ENCODE measurements at places on chromosomes 2 and 18.

DNA sequence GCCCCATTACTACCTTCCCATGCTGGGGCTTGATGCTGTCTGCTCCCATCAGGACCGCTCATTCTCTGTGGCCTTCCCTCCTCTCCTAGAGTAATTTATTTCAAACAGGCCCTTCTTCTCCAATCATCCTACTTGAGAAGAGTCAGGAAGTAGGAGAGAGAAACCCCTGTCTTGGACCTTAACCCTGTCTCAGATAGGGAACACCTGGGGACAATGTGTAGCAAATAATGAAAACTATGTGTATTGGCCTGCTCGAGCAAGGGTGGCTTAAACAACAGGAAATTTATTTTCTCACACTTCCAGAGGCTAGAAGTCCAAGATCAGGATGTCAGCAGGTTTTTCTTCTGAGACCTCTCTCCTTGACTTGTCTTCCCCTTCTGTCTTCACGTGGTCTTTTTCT is 26.6 kb upstream of the NEMP2 start:
- DNase-seq = no peak

GRCh38 chr2:68031542-68032160 is 31.2 kb downstream of the C1D start:
- DNase-seq = no peak

DNA sequence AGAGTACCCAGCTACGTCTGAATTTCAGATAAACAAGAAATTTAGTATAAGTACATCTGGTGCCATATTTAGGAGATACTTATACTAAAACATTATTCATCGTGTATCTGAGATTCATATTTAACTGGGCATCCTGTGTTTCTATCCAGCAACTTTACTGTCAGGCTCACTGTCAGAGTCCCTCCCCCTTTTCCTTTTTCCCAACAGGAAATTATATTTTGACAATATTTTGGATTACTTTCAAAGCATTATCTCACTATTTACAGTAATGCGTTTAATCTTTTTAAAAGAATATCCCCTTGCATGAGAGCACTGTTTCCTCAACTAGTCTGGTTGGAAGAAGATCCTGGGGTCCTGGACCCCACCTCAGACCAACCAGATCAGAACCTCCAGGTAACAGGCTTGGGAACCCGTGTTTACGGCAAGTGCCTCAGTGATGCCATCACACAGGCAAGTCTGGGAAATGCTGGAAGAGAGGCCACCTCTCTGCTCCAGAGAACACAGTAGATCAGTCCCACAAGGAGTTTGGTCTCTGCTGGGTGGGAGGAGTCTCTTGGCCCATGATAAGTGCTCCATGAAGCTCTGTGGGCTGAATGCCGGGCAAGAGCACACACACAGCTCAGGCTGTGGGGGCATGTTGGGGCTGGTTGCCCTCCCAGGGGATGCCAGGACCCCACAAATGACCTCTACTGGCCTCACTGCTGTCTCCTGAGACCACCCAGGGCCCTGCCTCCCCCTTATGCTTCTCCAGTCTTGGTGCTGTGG is 84.2 kb upstream of the UXS1 start:
- no peak for DNase-seq

GRCh38 chr2:189300916-189301315 is 121.4 kb upstream of the COL5A2 start:
- no peak for DNase-seq

DNA sequence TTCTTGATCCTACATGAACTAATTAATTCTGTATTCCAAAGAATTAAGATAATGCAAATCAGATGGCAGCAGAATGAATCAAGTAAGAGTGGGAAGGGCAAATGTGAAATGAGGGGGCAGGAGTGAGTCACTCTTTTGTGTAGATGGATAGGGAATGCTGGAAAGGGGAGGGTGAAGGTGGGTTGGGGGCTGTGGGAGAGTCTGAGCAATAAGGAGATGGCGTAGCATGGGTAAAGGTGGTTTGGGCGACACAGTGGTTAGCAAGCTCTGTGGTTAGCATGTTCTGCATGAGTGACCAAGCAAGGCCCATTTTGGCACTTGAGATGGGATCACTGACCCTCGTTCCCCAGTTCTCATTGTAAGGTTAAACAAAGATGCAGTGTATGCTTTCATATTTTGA is 20.4 kb downstream of the GPD2 start:
- no peak for DNase-seq

DNA sequence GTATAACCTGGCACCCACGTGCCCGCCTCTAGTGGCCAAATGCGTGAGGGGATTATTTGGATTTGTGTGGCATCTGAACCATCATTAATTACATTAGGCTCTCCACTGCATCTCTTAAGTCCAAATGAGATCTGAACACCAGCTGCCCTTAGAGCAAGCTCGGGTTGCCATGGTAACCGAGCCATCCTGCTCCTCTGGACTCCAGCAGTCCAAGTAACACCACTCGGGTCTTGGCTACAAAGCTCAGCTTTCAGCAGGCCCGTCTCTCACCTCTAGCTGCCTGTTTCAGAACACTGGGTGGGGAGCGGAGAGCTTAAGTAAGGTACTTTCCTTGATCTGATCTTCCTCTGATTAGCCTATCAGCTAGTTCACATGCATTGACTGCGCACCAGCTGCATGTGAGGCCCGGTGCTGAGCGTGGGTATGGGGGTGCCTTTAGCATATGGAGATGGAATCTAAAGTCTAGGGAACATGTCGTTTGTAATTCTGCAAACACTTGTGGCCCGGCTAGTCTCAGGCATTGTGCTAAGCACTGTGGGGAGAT is 14.1 kb upstream of the CYS1 start:
- DNase-seq = no peak

- no peak for DNase-seq
Observed at GRCh38 chr2:37623406-37623805, 48.0 kb downstream of the CDC42EP3 start.

- DNase-seq = no peak
Observed at GRCh38 chr2:128456281-128456680, 137.6 kb upstream of the HS6ST1 start.

GRCh38 chr2:28901202-28901601 is 6.7 kb downstream of the WDR43 start:
- no peak for DNase-seq

GRCh38 chr18:35481960-35482366 is 15.8 kb downstream of the INO80C start:
- DNase-seq = no peak

- DNase-seq = no peak
Observed at GRCh38 chr2:198498516-198498915, 694.1 kb downstream of the PLCL1 start.

DNA sequence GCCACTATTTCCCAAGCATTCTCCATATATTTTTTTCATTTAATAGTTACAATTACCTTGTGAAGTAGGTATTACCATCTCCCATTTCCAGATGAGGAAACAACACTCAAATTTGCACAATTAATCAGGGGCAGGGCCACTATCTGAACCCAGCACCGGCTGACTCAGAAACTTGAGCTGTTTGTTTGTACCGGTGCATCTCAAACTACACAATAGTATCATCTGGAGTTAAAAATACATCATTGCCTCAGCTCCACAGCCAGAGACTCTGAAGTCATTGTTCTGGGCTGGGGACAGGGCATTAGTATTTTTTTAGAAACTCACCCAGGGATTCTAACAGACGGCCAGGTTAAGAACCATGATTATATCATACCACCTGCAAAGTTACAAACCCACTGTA is 55.9 kb downstream of the CDCA7 start:
- no peak for DNase-seq

DNA sequence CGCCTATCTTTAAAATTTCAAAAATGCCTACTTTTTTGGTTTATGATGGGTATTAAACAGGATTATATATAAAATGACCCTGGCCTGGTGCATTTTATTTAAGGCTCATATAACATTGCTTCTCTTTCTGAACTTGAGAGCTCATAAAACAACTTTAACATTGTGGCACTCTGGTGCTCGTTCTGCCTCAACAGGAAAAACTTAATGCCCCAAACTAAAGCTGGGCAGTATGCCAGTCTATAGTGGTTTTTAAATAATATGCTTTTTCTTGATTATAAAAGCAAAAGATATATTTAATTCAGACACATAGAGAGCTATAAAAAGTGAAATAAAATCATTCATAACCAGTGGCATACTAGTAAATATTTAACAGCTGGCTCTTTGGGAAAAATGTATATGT is 269.3 kb upstream of the GULP1 start:
- no peak for DNase-seq

DNA sequence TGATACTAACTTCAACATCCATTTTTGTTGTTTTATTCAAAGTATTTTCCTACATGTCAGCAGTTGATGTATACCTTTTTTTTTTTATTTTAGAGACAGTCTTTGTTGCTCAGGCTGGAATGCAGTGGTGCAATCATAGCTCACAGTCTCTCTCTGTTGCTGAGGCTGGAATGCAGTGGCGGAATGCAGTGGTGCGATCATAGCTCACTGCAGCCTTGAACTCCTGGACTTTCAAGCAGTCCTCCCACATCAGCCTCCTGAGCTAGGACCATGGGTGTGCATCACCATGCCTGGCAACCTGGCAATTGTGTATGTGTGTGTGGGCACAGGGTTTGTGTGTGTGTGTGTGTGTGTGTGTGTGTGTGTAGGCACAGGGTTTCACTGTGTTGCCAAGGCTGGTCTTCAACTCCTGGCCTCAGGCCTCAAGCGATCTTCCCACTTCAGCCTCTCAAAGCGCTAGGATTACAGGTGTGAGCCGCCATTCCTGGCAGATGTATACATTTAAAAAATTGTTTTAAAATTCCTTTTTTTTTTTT is 24.8 kb downstream of the SANBR start:
- DNase-seq = no peak

- no peak for DNase-seq
Observed at GRCh38 chr2:155907211-155907610, 425.3 kb downstream of the NR4A2 start.
